ENCODE measurements at places on chromosomes 5 and 9.

DNA sequence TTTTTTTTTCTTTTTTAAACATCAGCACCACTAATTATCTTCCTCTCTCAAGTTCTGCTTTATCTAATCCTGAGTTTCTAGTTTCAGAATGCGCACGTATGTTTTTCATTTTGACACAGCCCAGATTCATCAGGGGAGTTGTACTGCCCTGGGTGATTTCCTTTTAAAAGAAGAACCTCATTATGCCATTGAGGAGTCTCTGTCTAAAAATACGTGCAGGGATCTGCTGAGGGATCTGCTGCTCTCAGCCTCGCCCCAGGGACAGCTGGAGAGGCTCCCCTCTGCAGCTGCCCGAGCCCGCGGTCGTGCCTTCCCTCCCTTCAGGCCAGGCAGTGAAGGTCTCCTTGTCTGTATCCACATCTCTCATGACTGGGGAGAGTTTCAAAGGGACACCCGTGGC, 273.1 kb downstream of the ARHGEF28 start:
- no peak for DNase-seq

DNA sequence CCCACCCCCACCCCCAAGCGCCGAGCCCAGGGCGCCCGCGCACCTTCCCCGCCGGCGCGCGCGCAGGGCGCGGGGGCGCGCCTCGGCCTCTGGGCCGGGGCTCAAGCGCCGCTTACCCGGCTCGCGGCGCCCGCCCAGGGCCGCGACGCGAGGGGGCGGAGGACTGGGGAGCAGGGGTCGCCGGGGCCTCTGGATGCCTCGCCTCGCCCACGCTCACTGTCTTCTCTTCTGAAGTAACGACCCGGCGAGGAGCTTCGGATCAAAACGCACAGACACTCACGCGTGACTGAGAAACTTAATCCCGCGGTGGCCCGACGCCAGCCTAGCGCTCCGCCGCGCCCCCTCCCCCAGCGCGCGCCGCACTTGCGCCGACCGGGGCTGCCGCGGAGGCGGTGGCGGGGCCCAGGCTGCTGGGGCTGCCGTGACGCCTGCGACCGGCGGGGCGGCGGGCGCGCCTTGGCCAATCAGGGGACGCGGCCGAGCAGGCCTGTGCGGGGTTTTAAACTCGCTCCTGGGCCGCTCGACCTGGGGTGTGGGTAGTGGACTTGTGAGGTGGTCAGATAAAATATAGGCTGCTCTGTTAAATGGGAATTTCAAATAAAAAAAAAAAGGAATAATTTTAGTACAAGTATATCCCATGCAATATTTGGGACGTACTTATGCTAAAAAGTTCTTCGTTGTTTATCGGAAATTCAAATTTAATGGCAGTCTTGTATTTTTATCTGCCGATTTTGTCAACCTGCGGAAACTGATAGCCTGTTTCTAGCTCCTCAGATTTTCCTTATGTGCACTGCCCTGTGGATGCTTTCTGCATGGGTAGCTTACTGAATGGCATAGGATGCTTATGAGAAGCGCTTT, at the start of gene MPDZ:
Gene MPDZ (minus strand): TSS at position 409 of the 858 bp plus-strand sequence. CDS start 29,377 bp downstream, outside the sequence.
- DNase-seq, result peak; percentile 77

DNA sequence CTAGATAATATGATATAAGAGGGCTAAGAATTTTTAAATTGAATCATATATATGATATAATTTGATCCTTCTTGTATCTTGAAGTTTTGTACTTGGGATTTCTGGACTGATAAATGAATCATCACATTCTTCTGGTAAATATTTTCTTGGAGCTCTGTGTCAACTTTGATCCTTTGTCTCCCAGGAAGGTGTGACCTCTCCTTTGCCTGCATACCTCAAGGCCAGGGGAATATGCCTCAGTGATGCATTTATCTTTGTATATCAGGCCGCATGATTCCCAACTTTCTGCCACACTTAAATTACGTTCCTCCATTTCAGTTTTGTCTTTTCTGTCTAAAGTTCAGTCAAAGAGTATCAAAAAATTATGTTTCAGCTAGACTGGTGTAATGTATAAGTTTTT, 101.2 kb downstream of the NLN start:
- DNase-seq, result no peak

DNA sequence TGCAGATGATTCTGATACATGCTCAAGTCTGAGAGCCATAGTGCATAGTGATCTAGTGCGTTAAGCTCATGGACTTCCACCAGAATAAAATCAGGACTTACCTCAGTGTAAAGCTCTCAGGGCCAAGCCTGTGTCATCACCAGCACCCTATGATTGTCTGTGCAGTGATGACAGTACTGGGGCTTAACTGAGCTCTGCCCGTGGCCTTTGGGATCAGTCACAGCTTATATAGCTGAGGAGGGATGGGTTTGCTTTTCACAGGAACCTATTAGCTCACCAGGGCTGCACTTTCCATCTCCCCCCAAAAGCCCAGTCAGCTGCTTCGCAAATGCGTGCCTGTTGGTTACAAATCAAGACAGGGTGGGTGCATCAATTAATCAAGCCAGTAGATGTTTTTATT, 246.9 kb downstream of the NR3C1 start:
- DNase-seq, result no peak

GRCh38 chr5:179805529-179806249, 977 bp downstream of the MGAT4B start:
- peak; percentile 61 for DNase-seq

DNA sequence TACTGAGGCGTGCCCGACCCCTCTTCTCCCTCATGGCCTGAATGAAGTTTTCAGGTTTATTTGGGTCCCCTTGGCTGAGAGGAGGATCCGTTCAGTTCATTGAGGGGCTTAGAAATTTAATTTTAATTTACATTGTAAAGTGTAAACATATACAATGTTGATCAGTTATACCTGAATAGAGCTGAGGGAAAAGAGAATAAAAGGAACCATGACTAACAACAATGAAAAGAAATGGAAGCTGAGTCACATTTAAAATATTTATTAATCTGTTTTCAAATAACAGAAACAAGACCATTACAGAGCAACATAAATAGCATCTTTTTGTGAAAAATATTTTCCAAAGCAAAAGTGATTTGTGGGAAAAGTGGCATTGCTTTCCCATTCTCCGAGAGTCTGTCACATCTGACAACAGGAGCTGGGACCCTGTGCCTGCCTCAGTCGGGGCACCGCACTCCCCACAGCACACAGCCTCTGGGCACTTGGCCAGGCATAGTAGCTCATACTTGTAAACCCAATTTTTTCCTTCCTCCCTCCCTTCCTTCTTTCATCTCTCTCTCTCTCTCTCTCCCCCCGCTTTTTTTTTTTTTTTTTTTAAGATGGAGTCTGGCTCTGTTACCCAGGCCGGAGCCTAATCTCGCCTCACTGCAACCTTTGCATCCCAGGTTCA, 28.7 kb downstream of the PROP1 start:
- DNase-seq, result no peak

- no peak for DNase-seq
These were observed 23.0 kb downstream of the INIP start for GRCh38 chr9:112694706-112695555.

DNA sequence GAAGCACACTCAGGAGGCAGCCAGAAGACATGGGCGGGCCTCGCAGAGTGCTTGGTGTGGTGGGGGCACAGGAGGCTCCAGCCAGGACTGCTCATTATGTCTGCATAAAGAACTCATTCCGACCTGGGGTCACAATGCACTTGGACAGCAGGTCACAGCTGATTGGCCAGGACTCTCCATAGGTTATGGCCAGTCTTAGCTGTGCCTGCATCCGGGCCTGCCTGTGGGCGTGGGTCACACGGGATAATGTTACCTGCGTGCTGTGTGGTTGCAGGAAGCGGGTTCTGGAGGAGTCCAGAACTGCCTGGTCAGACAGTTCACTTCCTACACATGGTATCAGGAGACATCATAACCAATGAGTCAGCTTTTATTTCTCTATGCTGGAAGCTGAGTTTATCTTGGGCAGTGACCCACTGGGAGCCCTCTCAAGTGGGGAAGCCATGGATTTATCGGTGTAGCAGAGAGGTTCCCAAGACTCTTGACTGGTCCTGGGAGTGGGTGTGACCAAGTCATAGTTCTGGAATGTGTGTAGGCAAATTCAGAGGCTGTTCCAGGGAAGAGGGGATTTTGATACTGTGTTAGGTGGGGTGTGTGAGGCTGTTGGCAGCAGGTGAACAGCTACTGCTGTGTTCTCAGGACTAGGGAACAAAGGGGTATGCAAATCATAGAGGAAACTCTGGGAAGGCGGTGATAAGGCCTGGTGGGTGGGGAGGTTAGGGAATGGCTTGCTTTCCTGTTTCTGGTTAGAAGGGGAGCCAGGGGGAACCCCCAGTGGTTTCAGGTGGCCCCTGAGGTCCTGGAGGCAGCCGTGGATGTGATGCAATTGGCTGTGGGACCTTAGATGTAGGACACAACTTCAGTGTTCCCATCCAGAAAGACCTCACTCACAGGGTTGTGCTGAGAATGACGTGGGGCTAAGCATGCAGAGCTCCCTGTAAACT, 51.3 kb downstream of the ARHGEF37 start:
- DNase-seq, result no peak

DNA sequence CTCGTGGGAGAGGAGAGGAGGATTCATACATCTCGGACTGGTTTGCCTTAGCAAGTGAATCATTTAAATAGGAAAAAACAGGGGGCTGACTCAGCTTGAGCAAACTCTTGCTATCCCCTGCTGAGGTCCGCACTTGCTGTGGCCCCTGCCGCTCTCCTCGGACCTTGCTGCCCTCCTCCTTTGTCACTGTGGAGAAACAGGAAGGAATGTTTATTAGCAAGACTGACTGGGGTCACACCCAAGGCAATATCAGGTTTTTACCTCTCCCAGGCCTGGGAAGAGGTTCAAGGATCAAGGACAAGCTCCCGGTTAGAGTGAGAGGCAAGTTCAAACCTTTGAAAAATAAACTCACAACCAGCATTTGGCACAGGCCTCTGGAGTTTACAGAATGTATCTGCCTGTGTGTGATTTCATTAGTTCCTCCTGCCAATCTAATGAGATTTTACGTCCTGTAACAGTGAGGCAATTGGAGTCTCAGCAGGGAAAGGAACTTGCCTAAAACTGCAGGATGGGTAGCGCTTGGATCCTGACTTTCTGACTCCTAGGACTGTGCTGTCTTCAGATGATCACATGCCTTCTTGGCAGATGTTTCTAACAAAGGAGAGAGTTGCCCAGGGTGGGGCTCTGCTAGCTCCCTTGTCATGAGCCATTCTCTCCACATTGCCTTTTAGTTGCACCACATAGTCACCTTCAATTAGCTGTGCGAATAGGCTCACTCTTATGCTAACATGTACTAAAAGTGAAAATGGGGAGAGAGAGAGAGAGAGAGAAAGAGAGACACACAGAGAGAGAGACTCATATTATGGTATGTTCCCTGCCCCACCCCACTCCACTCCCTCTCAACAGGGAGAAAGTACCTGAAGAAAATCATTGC, 108.6 kb upstream of the CDKN2B start:
- peak; percentile 18 for DNase-seq

- no peak for DNase-seq
These were observed 178.3 kb upstream of the IRX2 start for GRCh38 chr5:2929779-2930178.

DNA sequence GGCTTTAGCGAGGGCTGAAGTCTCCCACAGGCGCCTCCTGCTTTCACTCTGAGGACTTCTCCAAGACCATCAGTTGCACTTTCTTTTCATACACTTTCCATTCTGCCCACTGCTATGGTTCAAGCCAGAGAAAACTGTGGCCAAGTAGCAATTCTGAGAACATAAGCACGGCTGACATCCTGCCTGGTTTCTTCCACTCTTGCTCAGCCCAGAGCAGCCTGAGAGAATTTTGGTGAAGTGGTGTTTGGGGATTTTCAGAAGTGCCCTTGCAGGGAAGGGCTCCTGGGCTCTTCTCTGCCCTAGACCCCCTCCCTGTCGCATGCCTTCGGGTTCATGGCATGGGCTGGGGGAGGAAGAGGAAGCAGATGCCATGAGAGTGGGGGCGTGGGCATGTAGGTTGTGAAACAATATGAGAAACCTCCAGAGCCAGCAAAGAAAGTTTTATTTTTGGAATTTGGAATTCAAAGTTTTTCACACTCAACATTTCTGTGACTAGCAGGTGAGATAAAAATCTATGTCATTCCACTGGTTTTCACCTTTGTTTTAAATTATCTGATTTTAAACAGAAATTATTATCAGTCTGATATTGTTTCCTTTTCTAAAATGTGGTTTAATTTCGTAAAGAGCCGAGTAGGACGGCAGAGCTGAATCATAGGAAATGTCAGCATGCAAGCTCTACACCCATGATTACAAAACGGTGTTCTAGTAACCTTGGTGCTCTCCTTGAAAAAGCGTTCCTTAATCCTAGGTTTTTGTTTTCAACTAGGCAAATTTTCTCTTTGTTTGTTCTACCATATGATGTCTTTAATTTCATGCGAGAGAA, 27.8 kb upstream of the TNFSF8 start:
- peak; percentile 42 for DNase-seq

DNA sequence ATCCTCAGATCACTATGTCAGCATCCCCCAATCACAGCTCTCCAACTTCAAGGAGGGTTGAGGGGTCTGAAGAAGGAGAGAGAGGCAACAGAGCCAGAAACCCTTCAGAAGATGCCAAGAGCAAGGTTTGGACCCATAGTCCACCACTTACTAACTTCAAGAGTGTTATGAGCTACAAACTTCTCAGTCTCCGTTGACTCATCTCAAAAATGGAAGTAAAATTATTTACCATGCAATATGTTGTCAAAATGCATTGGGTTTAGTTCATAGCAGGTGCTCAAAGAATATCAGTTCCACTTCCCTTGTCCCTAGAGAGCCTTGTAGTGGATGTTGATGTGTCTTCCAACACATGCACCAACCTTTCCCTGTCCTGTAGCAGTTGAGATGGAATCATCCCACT, 116.0 kb downstream of the KCNIP1 start:
- no peak for DNase-seq

DNA sequence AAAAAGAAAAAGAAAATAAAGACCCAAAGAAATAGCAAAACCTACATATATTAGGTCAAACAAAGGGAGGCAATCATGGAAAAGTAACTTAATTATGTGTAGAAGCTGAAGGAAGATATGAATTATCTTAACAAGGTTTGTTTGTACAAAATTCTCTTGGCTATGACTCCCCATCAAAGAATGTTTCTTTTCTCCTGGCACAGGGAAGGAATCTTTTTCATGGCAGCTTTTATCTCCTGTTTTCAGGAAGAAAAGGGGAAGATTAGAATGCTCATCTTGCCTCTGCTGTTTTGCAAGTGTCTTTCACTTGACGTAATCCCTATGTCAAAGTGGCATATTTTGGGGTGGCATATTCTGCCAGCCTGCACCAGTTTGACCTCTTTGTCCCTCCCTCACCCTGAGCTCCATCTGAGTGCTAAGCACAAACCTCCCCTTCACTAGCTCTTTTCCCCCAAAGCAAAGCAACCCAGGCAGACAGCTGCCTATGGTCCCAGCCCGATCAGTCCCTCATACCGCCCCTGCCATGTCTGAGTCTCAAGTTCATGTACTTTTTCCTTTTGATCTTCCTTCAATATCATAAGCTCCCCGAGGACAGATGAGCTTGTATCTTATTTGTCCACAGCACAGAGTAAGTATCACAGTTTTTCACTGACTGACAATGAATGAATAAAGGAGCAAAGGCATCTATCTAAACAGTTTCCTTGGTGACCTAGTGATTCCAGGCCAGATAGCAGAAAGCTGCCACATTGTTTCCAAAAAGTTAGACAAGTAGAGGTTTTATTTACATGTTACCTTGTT, 242.8 kb upstream of the ANKRD55 start:
- no peak for DNase-seq

Measured in left cardiac atrium (tissue), 4 donors.